ENCODE measurements at places on chromosomes 2 and 18. TPM values are rescaled to one million over a fixed set of nuclear protein-coding genes. Genes with fewer than 3 reads are reported as not detected.

FER1L5 gene
- polyA plus RNA-seq, result 1.2 TPM

ASXL3 gene
- polyA plus RNA-seq, result 3.8 TPM

TUBB8B gene
- polyA plus RNA-seq, result not detected

INHA gene
- not detected for polyA plus RNA-seq

SLC23A3 gene
- 13.0 TPM for polyA plus RNA-seq

PARD6G gene
- 4.3 TPM for polyA plus RNA-seq

HSBP1L1 gene
- 19.5 TPM for polyA plus RNA-seq

DNA sequence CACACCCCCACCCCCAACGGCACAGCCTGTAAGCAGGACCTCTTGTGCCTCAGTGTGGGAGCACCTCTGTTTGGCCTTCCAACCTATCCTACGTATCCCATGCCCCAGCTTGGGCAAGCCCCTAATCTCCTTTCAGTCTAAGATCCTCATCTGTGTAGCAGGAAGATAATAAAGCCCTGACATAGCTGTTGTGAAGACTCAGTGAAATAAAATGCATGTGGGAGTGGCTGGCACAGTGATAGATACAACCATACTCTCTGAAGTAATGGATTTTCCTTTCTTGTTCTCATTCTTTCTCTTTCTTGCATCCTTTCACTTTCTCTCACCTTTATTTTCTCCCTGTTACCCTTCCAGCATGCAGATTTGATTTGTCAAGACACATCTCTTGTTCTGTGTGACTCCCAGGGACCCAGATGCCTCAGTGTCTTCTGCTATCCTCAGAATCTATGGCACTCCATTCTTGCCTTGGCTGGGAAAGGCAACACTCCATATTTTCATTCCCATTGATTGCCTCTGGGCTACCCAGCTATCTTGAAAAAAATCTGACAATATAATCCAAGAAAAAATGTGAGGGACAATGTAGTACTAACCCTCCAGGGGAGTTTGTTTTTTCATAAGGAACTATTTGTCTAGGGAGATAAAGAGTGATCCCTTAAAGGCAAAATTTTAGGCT, 207.2 kb upstream of the SETBP1 start:
- H3K4me1 ChIP-seq, result no peaks in the 10 kb centered on the region
- H3K36me3 ChIP-seq, result no peaks in the 10 kb centered on the region
- DNase-seq, result no peak
- H3K27me3 ChIP-seq, result peaks cover 3% of the 10 kb centered on the region
- H3K4me3 ChIP-seq, result no peak overlapping the region

DNA sequence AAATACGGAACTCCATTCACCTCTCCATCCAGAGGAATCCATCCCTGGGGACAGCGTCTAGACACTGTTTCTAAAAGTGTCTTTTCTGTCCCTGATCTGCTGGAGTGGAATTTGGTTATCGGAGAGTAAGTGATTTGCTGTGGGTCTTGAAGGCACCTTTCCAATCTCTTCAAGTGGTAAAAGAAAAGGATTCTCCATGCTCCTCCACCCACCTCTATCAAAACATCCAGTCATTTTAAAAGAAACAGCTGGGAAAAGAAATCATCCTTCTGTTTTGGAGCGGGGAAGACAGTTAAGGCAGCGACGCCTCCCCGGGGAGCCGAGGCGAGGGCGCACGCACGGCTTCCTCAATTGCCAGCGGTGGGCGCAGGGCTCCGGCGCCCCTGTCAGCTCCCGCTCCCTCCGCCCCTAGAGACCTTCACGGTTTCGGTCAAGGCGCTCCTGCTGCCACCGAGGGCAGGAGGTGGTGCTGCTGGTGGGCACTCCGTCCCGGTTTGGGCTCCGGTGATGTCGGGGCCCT, 547 bp downstream of the SLC35F5 start:
- peak overlapping the region; percentile 99 for H3K4me3 ChIP-seq
- no peaks in the 10 kb centered on the region for H3K27me3 ChIP-seq
- H3K4me1 ChIP-seq, result no peaks in the 10 kb centered on the region
- H3K27ac ChIP-seq, result peak overlapping the region; percentile 91
- H3K36me3 ChIP-seq, result peaks cover 14% of the 10 kb centered on the region

DNA sequence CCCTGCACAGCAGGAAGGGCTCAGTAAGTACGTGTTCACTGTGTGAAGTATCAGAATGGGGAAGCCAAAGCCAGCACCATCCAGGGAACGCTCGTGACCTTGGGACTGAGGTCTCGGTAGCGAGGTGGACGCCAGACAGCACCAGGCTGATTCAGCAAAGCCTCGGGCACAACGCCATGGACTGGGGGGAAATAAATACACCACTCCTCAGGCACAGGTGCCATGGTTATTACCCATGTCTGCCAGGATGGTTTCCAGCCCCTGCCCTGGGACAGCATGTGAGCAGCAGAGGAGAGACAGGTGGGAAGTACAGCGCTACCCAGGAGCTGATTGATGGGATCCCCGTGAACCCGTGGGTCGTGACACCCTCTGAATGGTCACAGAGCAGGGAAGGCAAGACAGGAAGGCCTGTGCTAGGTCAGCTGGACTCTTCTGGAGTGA, 53.0 kb downstream of the REEP1 start:
- no peak overlapping the region for H3K4me3 ChIP-seq
- H3K36me3 ChIP-seq, result no peaks in the 10 kb centered on the region
- no peak for DNase-seq

DNA sequence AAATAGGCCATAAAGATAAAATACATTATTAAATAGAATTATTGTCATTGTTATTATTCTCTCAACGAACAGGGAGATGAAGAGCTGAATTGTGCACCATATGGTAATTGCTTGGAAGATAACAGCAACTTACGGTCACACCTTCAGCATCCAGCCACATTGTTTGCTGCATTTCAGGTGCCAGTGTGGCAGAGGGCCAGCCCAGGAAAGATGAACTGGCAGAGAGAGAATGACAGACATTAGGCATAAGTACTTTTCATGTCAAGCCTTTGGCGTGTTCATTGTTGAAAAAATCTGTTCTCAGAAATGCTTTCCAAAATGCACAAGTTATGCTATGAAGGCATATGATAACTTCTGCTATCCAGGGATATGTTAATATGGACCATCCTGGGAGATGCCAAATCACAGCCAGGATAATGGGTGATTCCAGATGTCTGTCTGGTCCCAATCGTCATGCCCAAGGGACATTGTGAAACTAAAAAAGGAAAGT, 748.6 kb upstream of the PIK3C3 start:
- no peak for DNase-seq
- H3K36me3 ChIP-seq, result no peaks in the 10 kb centered on the region
- H3K4me1 ChIP-seq, result no peaks in the 10 kb centered on the region

- H3K4me1 ChIP-seq, result no peaks in the 10 kb centered on the region
- no peak for DNase-seq
- no peak overlapping the region for H3K27ac ChIP-seq
- H3K4me3 ChIP-seq, result no peak overlapping the region
- no peaks in the 10 kb centered on the region for H3K27me3 ChIP-seq
These were observed 17.1 kb upstream of the POU3F3 start for GRCh38 chr2:104836841-104837240.

DNA sequence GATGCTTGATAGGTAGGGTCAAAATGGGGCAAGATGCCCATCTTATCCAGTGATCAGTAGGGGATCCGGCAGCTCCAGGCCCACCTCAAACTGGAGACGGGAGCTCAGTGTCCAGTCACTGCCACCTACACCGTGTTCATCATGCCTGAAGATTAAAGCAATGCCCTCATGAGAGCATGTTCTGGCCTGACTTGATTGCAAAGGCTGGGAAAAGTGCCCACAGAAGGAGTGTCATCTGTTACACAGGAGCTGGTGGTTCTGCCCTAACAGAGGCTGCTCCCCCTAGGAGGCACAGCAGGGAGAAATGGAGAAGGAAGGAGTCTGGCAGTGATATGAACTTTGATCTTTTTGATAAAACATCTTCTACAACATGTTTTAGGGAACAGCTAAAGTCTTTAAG, 92.3 kb downstream of the CCBE1 start:
- H3K4me3 ChIP-seq, result no peak overlapping the region
- no peak for DNase-seq
- no peaks in the 10 kb centered on the region for H3K27me3 ChIP-seq
- H3K4me1 ChIP-seq, result no peaks in the 10 kb centered on the region
- no peak overlapping the region for H3K27ac ChIP-seq

GRCh38 chr2:39411181-39411944, 25.7 kb downstream of the MAP4K3 start:
- H3K36me3 ChIP-seq, result no peaks in the 10 kb centered on the region
- peaks cover 26% of the 10 kb centered on the region for H3K4me1 ChIP-seq
- no peaks in the 10 kb centered on the region for H3K27me3 ChIP-seq
- H3K27ac ChIP-seq, result no peak overlapping the region
- peak; percentile 18 for DNase-seq

- no peaks in the 10 kb centered on the region for H3K27me3 ChIP-seq
- H3K36me3 ChIP-seq, result no peaks in the 10 kb centered on the region
- H3K4me1 ChIP-seq, result no peaks in the 10 kb centered on the region
- no peak overlapping the region for H3K27ac ChIP-seq
- DNase-seq, result no peak
These were observed 249.9 kb downstream of the CALCRL start for GRCh38 chr2:187198136-187198535.

DNA sequence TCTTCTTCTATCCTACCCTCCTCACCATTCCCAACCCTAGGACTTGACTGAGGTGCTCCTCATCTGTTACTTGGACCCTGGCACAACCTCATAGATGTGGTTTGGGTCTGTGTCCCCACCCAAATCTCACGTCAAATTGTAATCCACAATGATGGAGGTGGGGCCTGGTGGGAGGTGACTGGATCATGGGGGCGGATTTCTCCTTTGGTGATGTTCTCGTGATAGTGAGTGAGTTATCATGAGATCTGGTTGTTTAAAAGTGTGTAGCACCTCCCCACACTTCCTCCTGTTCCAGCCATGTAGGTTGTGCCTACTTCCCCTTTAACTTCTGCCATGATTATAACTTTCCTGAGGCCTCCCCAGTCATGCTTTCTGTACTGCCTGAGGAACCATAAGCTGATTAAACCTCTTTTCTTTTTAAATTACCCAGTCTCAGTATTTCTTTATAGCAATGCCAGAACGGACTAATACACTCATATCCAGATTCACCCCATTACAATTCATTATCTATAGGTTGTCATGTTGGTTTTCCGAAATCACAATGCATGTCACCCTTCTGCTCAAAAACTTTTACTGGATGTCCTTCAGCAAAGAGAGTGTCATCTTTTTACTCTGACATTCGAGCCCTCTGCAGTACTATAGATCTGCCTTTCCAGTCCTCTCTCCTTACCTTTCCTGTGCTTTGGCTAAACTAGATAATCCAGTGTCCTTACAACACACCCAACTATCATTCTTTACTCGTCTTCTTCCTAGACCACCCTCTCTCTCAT, 45.7 kb downstream of the APOB start:
- no peaks in the 10 kb centered on the region for H3K27me3 ChIP-seq
- DNase-seq, result no peak
- H3K36me3 ChIP-seq, result no peaks in the 10 kb centered on the region
- H3K27ac ChIP-seq, result no peak overlapping the region
- H3K4me3 ChIP-seq, result no peak overlapping the region
- H3K4me1 ChIP-seq, result no peaks in the 10 kb centered on the region

DNA sequence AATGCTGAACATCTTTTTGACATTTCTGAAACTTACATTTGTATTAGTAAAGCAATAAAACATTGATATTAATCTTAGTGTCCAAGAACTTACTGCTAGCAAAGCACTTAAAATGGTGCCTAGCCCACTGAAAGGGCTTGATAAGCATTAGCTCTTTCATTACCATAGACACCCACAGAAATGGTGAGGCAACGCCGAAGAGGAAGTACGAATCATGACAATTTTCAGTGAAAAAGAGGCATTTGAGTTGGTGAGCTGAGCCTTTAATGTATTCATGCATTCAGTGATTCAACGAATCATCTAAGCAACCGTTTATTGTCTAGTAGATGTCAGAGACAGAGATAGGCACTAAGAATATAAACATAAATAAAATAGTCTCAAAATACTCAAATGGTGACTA, 101.1 kb downstream of the PIGN start:
- no peak for DNase-seq
- H3K36me3 ChIP-seq, result peaks cover 5% of the 10 kb centered on the region
- no peaks in the 10 kb centered on the region for H3K27me3 ChIP-seq
- H3K4me1 ChIP-seq, result no peaks in the 10 kb centered on the region
- no peak overlapping the region for H3K27ac ChIP-seq
- no peak overlapping the region for H3K4me3 ChIP-seq

DNA sequence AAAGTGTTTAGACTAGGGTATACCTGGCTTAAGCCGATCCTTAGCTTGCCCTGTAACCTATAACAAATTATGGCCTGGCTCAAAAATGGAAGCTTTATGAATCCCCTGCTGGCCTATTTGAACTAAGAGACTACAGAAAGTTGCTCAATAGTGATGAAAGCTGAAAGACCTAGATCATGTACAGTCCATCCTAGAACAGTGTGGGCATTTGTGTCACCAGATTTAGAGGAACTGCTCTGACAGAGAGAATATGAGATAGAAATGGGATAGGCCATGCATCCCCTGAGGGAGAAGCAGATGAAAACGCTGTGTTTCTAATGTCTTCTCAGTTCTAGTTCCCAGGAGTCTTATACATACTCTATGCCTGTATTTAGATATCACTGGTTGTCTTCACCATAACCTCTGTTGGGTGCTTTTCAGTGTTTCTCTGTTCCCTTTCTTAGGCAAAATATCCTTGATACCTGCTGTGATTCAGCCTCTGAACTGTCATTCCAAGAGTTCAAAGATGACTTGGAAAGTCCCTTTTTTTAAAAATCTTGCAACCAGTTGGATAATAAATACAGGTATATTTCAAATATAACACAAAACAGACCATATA, 246.9 kb upstream of the SLC39A10 start:
- no peaks in the 10 kb centered on the region for H3K4me1 ChIP-seq
- H3K4me3 ChIP-seq, result no peak overlapping the region
- no peaks in the 10 kb centered on the region for H3K27me3 ChIP-seq
- H3K36me3 ChIP-seq, result no peaks in the 10 kb centered on the region
- no peak for DNase-seq

DNA sequence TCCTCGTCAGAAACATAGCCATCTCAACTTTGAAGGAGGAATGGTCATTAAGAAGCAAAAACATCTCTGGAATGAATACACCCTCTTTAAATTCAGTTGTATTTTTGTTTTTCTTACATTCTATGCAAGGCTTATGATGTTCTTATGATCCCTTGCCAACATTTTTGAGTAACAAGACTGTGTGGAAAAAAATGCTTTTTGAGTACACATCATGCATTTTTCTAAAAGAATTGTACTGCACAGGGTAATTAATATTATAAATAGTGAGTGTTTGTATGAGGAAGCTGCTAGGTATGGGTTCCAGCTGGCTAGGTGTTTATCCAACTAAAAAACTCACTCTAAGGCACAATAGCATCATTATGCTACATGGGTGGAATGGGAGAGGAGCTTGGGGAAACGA, 59.0 kb upstream of the SPATS2L start:
- H3K27me3 ChIP-seq, result no peaks in the 10 kb centered on the region
- no peaks in the 10 kb centered on the region for H3K4me1 ChIP-seq
- no peaks in the 10 kb centered on the region for H3K36me3 ChIP-seq
- DNase-seq, result no peak

DNA sequence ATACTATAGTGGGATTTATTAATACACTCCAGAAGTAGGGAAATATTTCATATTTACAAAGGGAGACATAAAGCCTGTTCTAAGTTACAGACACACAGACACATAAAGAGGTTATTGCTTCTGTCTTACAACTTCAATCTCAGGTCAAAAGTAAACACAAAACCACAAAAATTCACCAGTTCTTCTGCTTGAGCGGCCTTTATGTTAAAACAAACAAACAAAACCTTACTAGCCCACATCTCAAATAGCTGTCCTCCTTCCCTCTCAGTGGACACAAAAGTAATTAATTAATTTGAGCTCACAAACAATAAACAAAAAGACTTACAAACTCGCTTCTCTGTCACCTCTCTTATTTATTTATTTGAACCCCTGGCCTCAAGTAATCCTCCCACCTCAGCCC, 1.5 kb upstream of the ASNSD1 start:
- H3K36me3 ChIP-seq, result no peaks in the 10 kb centered on the region
- no peak overlapping the region for H3K4me3 ChIP-seq
- no peaks in the 10 kb centered on the region for H3K27me3 ChIP-seq
- peaks cover 7% of the 10 kb centered on the region for H3K4me1 ChIP-seq
